A549 treated with Mapracorat at 1 μM for 4 hours (cell line): ENCODE measurements at places on chromosomes 5 and 9. TPM values are rescaled to one million over a fixed set of nuclear protein-coding genes. Genes with fewer than 3 reads are reported as not detected.

Gene CDKN2B
- not detected in 5 replicates for total RNA-seq

Gene PGM5
- not detected in 5 replicates for total RNA-seq

Gene TAS2R1
- not detected in 5 replicates for total RNA-seq

Gene ZNF367
- 4.6 to 6.1 TPM (median 5.5 TPM) in 5 replicates for total RNA-seq

Gene ENTR1
- 54.8 to 78.3 TPM (median 73.3 TPM) in 5 replicates for total RNA-seq

Gene PCDHB10
- not detected in 5 replicates for total RNA-seq

Gene PCDHGB6
- 0.08 to 0.13 TPM (median 0.12 TPM) in 5 replicates for total RNA-seq

Gene MORN5
- total RNA-seq, result not detected in 5 replicates

Gene OR2V2
- total RNA-seq, result not detected in 5 replicates

Gene IFNA21
- total RNA-seq, result not detected in 5 replicates

Gene TGFBI
- 1,374 to 2,017 TPM (median 1,715 TPM) in 5 replicates for total RNA-seq

Gene RASEF
- 6.0 to 8.1 TPM (median 7.4 TPM) in 5 replicates for total RNA-seq

Gene NTRK2
- total RNA-seq, result 0.02 to 0.04 TPM in 2 of 5 replicates, not detected in the others

Gene LCN1
- total RNA-seq, result not detected in 5 replicates

Gene URM1
- total RNA-seq, result 64.2 to 87.6 TPM (median 81.7 TPM) in 5 replicates
